CD4-positive, alpha-beta T cell treated with Interleukin-4 for 1 hour (primary cell): ENCODE measurements at places on chromosomes 11 and 22.

DNA sequence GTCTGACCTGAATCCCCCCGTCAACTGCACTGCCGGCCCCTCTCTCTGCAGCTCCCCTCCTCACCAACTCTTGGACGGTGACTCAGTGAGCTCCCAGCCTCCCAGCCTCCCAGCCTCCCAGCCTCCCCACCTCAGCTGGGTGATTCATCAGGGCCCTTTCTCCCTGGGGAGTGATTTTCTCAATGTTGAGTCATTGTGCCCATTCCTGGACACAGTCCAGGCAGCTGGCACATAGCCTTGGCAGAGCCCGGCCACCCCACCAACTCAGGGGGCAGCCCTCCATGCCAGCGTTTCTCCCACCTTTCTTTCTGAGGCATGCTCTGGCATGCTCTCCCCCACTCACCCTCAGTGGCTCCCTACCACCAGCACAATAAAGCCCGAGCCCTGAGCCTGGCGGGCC lies 30.7 kb downstream of the PDE2A start:
- DNase-seq: no peak

DNA sequence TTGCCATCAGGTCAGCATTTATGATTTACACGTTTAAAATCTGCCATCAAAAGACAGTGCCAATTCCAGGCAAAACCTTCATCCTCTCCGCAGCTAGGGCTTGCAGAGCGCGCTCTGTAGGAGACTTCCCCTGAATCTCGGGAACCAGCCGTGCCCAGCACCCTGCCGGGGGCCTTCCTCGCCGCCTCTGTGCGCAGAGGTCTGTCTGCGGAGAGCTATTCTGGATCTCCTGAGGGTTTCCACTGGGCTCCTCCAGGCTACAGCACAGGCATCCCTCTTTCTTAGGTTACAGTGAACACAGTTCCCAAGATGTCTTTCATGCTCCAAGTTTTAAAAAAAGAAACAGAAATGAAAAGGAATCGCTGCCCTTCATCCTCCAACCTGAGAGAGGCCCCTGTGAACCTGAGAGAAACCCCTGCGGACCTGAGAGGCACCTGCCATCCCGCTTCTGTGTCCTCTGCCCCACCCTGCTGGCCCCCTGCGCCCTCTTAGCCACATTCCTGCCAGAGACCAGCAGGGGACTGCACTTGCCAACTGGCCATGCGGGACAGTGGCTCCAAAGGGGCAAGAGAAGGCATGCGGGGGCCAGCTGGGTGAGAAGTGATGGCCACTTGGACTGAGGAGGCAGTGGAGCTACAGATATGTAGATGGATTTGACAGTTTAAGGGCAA lies 16.1 kb downstream of the TP53AIP1 start:
- no peak for DNase-seq

- DNase-seq: no peak
Measured at GRCh38 chr11:57357856-57358255, 19.7 kb downstream of the P2RX3 start.

GRCh38 chr11:118933486-118933885 lies 7.8 kb upstream of the BCL9L start:
- DNase-seq: no peak

GRCh38 chr11:69694781-69695180 lies 9.0 kb downstream of the FGF19 start:
- DNase-seq: no peak

- DNase-seq: no peak
Measured at GRCh38 chr11:114124601-114125144, 65.2 kb downstream of the ZBTB16 start.

DNA sequence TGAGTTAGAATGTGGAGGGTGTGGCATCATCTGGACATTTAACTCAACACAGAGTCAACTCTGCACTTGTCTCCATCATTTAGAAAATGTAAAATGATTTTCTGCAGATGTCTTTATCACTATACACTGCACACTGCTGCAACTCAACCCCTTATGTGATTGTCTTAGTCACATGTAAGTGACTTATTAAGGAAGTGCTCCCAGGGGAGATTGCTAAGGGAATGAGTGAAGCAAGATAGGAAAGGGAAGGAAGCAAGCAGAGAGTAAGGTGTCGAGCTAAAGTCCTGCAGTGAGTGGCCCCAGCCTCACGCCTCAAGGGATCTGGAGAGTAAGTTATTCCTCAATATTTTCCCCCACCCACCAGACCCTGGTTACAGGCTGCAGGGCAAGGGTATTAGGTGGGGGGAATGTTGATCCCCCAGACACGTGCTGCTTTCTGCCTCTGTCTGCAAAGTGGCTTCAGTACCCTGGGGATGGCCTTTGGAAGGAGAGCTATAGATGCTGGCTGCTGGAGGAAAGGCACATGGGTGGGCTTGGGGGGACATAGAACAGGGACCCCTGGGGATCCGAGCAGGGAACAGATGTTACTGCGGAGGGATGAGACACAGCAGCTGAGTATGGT lies 7.2 kb upstream of the CBX6 start:
- no peak for DNase-seq

GRCh38 chr11:100709233-100709957 lies 22.3 kb downstream of the ARHGAP42 start:
- no peak for DNase-seq

DNA sequence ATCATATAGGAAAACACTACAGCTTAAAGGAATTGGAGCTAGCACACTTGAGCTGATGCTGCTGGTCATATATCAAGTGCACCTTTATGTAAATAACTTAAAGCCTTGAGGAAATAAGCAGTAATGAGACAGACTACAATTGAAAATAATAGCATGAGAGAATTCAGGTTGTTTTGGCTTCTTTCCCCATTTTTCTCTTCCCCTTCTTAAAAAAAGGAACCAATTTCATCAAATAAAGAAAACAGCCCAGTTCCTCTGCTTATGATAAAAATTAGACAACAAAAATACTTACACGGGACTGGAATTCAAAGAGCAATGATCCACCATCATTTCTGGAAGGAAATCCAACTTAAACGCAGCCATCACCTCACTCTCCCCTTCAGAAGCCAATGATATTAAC lies 50.2 kb upstream of the RAPSN start:
- no peak for DNase-seq

DNA sequence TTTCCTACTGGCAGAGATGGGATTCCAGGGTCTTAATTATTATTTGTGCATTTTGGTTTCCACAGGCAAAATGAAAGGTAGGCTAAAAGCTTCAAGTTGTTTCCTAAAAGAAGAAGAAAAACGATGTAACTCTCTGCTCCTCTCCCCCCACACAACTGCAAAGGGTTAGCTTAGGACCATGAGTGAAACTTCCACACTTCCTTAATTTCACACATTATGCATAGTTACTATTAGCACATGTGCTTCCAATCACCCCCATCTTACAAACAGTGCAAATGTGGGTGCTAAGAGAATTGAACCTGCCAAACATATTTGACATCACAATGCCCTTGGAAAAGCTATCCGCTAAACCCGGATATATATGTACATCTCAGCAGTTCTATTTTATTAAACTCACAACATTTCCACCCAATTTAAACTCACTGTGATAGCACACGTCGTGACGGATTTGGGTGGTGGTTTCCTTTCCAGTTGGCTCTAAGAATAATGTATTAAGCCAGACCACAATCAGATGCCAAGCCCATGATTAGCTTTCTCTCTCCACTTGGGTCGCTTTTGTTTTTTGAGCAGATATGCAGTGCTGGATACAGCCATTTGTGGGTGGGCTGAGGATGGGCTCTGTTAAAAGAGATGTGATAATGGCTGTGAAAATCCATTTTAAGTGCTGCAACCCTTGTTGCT lies 245.0 kb upstream of the POU2AF2 start:
- no peak for DNase-seq

GRCh38 chr11:11568651-11569229 lies 53.1 kb downstream of the GALNT18 start:
- DNase-seq: no peak

GRCh38 chr11:116927163-116927974 lies 89.9 kb upstream of the APOA1 start:
- peak; percentile 80 for DNase-seq

DNA sequence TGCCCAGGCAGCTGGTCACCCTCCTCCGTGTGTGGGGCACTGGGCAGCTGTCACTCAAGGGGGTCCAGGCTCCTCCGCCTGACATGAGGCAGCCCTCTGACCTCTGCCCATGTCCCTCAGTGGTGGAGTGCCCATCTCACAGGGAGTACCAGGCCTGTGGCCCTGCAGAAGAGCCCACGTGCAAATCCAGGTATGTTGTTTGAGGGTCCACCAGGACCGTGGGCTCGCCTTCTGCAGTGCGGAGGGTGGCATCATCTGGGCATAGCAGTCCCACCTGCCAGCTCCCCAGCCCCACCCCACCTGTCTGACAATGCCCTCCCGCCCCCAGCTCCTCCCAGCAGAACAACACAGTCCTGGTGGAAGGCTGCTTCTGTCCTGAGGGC lies 30.5 kb downstream of the MUC2 start:
- DNase-seq: no peak

DNA sequence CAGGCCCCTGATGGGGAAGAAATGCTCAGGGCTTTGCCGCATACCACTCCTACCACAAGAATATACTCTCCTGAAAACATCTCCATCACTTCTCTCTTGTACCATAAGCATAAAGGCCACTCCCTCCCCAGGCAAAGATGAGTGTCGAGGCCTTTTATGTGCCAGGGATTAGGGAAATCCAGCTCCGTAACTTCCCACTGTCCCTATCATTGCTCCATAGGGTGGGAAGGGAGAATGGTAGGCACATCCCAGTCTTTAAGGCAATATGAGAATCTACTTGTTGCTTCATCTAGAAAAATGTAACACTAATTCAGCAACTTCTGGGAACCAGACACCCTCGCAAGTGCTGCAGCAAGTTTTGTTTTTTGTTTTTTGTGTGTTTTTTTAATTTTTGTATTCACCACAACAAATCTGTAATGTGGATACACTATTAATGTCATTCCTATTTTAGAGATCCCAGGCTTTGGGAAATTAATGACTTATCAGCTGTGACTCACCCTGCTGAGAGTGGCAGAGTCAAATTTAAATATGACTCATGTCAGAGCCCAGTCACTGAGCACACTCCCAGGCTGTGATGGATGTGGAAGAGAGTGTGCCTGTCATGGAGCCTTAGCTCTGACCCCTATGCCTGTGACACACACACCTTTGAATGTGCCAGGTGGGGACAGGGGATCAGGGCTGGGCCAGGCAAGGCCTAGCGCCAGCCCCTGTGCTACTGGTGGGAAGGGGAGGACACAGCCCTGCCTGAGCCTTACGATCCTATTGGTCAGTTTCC lies 23.4 kb downstream of the PANX1 start:
- DNase-seq: no peak

- peak; percentile 30 for DNase-seq
Measured at GRCh38 chr22:23219822-23220484, 39.6 kb downstream of the BCR start.

DNA sequence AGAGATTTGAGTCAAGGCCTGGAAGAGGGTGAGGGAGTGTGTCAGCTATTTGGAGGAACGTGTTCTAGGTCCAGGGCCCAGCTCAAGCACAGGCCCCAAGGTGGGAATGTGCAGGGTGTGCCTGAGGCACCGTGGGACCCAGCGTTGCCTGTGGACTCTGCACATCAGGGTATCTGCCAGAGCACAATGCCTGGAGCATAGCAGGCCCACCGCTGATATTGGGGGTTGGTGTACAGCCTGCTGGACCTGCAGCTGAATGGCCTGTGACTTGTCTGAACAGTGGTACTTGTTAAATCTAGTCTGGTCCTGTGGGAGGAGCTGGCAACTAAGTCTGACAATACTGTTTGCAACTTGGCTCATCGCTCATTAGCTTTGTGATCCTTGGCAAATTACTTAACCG lies 131.7 kb downstream of the GRIK4 start:
- DNase-seq: no peak

DNA sequence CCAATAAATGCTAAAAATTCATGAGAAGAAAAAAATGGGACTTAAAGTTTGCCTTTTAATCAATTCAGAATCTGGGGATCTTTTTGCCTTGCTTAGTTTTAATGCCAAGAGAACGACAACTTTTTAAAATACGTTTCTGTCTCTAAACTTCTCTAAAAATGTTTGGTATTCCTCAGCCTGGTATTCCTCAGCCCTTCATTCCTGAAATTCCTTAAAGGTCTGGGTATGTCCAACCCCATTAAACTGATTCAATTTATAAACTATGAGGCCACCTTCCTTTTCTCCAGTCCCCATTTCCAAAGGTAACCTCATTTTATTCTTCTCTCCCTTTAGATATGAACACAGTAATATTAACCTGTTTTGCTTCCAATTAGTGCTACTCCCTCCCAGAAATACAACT lies 16.6 kb downstream of the POLA2 start:
- no peak for DNase-seq

DNA sequence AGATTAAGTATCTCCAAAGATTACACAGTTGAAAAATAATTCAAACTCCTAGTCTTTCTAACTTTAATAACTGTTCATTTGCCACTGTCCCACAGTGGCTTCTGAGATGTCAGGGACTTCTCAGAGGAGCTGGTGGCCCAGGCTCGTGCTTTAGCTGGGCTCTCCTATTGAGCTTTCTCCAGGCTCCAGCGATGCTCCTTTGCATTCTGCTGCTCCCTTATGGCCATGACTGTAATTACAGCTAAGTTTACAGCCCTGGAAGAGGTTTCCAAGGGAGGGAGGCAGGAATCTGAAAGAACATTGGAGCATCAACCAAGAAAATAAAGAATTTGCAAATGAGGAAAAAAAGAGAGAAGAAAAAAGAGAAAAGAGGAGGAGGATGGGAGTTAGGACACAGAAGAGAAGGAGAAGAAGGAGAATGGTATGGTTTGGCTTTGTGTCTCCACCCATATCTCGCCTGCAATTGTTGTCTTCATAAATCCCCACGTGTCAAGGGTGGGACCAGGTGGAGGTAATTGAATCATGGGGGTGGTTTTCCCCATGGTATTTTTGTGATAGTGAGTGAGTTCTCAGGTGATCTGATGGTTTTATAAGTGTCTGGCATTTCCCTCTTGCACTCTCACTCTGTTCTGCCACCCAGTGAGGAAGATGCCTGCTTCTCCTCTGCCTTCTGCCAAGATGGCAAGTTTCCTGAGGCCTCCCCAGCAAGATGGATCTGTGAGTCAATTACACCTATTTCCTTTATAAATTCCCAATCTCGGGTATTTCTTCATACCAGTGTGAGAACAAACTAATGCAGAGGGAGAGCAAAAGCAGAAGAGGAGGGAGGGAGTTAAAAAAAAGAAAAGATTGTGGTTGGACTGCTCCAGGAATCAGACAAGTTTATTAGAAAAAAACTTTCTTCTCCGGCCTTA lies 857.0 kb downstream of the KCNA4 start:
- no peak for DNase-seq

DNA sequence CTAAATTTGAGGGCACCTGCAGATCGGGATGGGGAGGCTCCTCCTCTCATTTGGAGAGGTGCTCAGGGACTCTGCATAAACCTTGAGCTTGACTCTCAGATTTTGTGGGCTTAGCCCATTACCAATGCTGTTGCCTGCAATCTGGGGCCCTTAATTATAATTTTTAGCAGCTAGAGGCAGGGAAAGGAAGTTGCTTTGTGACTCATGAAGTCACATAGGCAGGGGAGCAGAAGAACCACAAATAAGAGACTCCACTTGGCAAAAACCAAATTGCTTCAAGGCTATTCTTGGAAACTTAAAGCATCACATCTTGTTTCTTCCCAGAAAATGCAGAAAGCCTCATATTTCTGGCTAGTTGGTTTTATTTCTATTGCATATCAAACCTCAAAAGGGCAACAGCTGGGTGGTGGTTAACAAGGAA lies 46.9 kb downstream of the MICAL2 start:
- DNase-seq: no peak
